Right cardiac atrium (tissue), 5 donors: ENCODE measurements at places on chromosomes 7 and 10. TPM values are rescaled to one million over a fixed set of nuclear protein-coding genes. Genes with fewer than 3 reads are reported as not detected.
A peak's percentile ranks its signal among the peaks of the same experiment; 100 is the strongest.

The CYREN gene
- total RNA-seq = 31.8 TPM

The ARHGAP19 gene
- 6.1 TPM for total RNA-seq

The TMEM209 gene
- 9.1 TPM for total RNA-seq

The SPDYE9 gene
- total RNA-seq = not detected

The FKBP14 gene
- total RNA-seq = 23.6 TPM

The ARHGEF35 gene
- total RNA-seq = 4.1 TPM

DNA sequence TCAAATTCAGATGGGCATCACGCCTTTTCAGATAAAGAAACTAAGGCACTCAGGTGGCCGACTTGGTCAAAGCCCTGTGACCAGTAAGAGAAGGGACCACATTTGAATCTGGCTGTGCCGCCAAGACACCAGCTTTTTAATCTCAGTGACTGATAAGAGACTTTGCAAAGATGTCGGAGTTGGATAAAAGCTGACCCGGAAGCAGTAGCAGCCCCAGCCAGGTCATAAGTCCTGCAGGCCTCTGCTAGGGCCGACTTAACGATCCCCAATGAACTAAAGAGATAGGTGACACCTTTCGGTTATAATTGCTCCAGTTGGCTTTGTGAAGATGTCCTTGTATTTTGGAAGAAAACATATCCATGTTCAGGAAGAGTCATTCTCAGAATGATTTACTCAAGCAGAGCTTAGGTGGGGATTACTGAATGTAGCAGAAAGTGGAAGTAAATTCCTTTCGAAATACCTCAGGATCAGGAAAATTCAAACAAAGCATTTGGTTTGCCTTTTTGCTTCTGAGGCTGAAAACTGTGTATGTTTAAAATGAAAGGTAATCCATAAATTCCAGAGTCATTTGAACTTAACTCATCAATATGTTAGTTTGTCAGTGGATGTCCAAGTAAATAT, 164.2 kb upstream of the PITRM1 start:
- DNase-seq = no peak

DNA sequence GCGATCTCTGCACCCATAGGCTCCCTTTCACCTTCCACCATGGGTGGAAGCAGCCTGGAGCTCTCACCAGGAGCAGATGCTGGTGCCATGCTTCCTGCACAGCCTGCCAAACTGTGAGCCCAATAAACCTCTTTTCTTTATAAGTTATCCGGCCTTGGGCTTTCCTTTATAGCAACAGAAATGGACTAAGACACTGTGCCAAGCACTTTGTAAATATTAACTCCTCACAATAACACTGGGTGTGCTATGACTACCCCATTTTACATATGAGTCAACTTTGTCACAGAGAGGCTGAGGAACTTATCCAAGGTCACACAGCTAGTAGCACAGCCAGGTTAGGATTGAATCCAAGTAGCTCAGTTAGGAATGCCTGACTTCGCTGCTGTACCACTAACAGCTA, 79.7 kb upstream of the KCNMA1 start:
- no peak for DNase-seq

- no peak for DNase-seq
These were observed 135.2 kb downstream of the DIP2C start for GRCh38 chr10:554182-554848.

DNA sequence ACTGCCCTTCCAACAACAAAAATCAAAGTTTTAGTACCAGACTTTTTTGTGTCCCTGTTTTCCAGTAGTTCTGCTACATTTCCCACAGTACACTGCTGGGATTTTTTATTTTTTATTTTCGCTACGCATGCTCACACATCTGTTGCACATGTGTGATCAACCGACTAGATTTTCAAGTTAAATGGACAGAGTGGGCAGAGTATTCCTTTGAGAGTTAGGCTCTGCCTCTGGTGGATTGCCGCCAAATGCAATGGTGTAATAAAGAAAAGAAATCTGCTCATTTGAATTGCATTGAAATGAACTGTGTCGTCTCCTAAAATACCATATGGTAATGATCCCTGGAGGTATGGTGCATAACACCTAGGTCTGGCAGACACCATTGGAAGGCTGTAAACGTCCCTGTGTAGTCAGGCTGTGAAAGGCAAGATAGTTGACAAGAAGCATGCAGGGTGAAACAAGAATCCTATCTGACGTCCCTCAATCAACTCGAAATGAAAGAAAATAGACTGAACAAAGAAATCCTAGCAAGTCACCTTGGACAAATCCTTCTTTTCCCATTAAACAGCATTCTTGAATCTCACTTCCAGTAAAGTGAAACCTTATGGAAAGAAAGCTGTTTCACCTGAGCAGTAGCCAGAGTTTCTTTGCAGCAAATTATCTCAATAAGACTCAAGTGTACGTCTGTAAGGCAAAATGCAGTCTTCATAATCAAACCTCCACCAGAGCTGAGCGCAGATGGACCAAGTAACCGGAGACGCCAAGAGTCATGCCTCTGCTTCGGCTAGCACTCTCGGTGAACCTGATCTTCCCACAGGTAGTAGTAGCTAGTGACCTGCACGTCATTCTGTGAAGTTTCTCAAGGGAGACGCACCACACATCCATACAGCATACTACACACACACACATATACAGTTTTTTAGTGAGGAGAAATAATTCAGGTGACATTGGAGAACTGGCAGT, 357.3 kb downstream of the CRPPA start:
- DNase-seq = no peak

DNA sequence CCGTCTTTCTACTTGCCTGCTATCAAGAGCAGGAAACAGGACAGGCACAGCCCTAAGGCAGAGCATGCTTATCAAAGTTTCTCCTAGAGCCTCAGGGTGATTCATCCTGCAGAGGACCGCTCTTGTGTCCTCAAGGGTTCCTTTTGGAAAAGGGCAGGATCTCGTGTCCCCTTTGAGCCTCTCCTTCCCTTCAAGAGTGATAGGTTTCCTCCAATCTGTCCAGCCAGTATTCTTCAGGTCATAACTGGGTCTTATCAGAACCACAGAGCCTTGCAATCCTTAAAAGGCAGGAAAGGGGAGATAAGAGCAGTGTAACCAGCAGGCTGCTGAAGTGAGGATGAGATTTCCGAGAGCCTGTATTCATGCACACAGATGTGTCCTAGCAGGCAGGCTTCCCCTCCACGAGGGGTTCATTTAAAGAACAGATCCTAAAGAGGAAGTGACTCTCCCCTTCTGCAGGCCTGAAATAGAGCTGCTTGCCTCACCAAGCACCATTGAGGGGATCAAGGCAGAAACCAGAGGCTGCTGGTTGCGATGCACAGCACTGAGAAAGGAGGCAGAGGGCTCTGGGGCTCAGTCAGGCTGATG, 90.5 kb upstream of the SVIL start:
- DNase-seq = peak; percentile 65

DNA sequence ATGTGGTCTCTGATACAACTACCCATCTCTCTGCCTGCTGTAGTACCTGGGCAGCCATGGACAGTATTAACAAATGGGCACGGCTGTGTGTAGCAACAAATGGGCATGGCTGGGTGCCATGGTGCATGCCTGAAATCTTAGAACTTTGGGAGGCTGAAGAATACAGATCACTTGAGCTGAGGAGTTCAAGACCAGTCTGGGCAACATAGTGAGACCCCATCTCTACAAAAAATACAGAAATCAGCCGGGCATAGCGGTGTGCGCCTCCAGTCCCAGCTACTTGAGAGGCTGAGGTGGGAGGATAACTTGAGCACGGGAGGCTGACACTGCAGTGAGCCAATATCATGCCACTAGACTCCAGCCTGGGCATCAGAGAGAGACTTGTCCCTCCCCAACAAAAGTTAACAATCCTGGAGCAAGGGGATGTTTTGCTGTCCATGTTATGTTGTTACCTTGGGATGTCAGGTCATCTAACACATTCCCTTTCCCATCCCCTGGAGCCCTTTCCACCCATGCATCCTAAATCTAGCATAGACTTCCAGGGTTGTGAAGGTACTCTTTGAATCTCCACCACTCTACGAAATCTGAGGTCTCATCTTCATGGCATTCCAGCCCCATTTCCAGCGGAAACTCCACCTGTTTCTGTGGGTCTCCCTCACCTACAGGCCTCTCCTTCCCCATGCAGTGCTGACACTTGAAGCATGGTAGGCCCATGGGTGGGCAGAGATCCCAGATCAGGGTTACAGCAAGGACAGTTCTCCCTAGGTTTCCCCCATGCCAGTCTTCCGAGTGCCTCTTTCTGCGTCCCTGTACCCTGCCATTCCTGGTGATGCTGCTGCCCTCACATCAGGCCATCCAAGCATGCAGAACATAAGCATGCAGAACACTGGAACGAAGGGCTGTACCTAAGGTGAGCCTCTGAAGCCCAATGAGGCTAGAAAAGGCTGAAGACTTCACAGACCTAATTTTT, 13.1 kb downstream of the FXYD4 start:
- DNase-seq = no peak

GRCh38 chr7:2013381-2014311, 219.1 kb downstream of the MAD1L1 start:
- DNase-seq = peak; percentile 48

DNA sequence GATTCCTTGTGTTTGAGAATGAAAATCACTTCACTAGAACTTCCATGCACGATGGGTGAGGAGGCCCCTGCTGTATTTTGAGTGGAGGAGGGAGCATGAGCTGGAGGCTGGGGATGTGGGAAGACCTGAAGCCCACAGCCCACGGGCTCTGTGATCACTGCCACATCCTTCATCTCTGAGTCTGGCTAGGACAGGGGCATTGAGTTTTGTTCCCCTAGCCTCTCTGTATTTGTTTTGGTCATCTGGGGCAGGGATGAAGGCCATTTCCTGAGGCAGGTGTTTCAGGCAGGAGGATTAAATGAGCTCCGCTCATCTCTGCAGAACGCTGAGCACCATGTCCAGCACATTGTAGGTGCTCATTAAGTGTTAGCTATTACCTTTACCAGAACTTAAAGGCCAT, 293.6 kb downstream of the GLRX3 start:
- DNase-seq = no peak

GRCh38 chr10:114052255-114052654, 8.6 kb downstream of the ADRB1 start:
- DNase-seq = no peak

DNA sequence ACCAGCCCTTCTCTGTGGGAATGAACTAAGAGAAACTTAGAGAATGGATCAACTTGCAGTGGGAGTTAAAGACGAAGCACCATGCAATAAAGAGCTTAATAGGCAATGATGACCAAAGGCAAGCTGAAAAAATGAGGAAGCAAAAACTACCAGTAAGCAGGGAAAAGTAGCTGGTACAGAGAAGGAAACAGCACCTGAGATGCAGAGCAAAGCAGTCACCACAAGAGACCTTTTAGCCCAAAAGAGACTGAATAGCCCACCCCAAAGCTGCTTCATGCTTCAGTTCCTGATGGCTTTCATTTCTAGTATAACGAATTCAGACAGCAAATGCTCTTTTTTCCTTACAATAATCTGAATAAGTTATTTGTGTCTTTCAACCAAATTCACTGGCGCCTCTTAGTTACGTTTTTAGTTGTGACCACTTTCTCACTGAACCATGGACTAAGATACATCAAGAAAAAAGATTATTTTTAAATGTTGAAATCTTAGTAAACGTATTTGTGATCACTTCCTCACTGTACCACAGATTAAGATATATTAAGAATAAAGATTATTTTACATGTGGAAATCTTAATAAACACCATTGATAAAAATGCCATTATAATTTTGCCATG, 76.0 kb downstream of the USP6NL start:
- no peak for DNase-seq

DNA sequence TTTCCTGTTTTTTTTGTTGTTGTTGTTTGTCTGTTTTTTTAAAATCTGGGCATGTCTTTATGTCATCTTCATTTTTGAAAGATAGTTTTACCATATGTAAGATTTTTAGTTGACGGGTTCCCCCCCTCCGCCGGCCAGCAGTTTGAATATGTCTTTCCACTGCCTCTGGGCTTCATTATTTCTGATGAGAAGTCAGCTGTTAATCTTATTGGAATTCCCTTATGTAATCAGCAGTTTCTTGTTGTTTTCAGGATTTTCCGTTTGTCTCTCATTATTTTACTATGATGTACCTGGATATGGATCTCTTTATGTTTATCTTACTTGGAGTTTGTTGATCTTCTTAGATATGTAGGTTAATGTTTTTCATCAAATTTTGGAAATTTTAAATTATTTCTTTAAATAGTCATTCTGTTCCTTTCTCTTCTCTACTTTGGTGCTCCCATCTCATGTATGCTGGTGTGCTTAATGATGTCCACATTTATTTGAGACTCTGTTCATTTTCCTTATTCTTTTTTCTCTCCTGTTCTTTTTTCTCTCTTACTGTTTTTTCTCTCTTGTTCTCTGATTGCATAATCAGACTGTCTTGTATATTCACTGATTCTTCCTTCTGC, 9.7 kb downstream of the EXOC6 start:
- no peak for DNase-seq

DNA sequence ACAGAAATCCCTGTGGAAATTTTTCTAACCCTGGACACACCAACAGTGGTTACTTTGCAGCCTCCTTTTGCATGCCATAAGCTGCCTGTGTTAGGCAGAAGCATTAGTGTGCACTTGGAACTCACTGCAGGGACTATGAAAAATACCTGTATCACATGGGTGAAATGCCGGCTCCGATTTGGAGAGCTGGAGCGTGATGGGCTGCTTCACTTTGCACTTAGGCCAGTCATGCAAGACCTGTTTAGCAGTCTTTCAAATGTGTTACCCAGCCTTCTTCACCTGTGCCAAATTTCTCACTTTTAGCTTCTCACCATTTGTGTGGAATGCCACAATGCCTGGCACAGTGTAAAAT, 11.3 kb downstream of the NCOA4 start:
- no peak for DNase-seq

DNA sequence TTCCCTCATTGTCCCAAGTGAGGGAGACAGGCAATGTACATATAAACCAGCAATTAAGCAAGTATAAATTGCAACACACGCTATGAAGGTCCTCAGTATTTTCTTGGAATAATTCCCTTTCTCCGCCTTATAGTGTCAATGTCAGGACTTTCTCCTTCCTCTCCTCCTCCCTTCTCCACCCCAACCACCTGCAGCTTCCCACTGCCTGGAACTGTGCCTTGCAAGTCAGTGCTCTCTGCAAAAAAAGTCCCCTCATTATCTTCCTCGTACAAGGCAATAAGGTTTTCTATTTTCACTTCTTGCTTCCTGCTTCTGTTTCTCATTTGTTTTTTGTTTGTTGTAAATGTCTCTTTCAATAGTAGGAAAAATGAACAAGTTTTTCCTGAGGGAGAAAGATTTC, 111.7 kb downstream of the GPR26 start:
- no peak for DNase-seq

GRCh38 chr10:78543031-78543748, 509.5 kb downstream of the RPS24 start:
- DNase-seq = no peak

- no peak for DNase-seq
These were observed 52.0 kb downstream of the NKX6-2 start for GRCh38 chr10:132733926-132734325.

DNA sequence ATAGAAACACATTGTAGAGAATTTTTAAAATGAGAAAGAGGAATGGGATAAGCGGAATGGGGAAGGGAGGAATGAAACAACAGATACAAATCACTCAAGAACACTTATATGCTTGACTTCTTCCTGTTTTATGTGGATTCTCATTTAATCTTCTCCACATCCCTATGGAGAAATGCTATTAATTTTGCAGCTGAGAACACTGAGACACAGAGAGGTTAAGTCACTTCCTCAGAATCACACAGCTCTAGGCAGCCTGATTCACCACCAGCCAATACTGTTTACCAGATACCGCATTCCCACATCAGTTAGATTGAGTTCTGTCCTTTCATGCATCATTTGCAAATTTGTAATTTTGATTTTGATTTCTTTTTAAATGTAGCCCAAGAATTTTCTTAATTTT, 170.5 kb downstream of the SH2D4B start:
- no peak for DNase-seq

GRCh38 chr10:122207163-122207562, 63.9 kb upstream of the BTBD16 start:
- DNase-seq = no peak
